ENCODE measurements at places on chromosomes 1 and 21. TPM values are rescaled to one million over a fixed set of nuclear protein-coding genes. Genes with fewer than 3 reads are reported as not detected.

SAMD11 gene
- not detected for total RNA-seq

DNA sequence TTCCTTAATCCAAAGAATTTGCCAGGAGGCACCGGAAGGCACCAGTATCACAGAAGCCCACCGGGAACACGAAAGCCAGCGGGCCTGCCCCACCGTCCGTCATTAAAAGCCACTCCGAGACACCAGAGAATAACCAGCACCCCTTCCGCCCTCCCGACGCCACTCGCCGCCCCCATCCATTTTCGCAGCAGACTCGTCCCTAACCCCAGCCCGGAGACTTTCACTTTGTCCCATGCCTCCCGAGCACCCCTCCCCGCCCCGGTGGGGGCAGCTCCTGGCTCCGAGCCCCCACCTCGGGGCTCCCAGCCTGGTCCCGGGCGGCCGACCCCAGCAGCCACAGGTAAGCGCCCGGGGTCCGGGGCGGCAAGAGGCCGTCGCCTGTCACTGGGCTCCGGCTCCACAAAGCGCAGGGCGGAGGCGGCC is 105.4 kb downstream of the SLC45A1 start:
- no peak overlapping the region for H3K4me3 ChIP-seq
- no peak overlapping the region for H3K27ac ChIP-seq
- peaks cover 46% of the 10 kb centered on the region for H3K4me1 ChIP-seq
- DNase-seq = peak; percentile 57
- peaks cover 24% of the 10 kb centered on the region for H3K36me3 ChIP-seq

DNA sequence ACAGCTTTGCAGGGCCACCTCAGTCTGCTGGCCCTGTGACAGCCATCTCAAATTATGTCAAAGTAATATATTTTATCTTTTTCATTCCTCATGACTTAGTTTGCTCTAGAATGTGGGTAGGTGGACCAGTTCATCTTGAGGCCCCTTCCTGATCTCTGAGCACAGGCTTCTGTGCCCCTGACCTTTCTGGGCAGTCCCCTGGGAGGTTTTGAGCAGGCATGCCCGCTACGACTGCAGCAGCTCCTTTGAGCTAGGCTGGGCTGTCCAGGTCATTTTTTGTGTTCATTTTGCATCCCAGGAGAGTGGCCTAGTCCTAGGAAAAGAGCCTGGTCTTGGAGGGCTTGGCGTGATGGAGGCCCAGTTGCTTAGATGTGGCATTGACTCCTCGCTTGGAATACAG is 42.7 kb downstream of the EIF2D start:
- peak overlapping the region; percentile 99 for H3K27ac ChIP-seq
- no peaks in the 10 kb centered on the region for H3K27me3 ChIP-seq
- H3K4me1 ChIP-seq = peaks cover 94% of the 10 kb centered on the region
- peaks cover 88% of the 10 kb centered on the region for H3K36me3 ChIP-seq
- no peak for DNase-seq

- H3K4me3 ChIP-seq = no peak overlapping the region
- H3K4me1 ChIP-seq = no peaks in the 10 kb centered on the region
- H3K27me3 ChIP-seq = peaks cover 4% of the 10 kb centered on the region
Observed at GRCh38 chr1:237591353-237591752, 299.4 kb downstream of the ZP4 start.

GRCh38 chr1:236066054-236066453 is 1.2 kb upstream of the NID1 start:
- H3K27me3 ChIP-seq = peaks cover 46% of the 10 kb centered on the region
- no peak overlapping the region for H3K27ac ChIP-seq
- H3K36me3 ChIP-seq = no peaks in the 10 kb centered on the region
- H3K4me3 ChIP-seq = peak overlapping the region; percentile 33
- peaks cover 21% of the 10 kb centered on the region for H3K4me1 ChIP-seq
- DNase-seq = no peak

DNA sequence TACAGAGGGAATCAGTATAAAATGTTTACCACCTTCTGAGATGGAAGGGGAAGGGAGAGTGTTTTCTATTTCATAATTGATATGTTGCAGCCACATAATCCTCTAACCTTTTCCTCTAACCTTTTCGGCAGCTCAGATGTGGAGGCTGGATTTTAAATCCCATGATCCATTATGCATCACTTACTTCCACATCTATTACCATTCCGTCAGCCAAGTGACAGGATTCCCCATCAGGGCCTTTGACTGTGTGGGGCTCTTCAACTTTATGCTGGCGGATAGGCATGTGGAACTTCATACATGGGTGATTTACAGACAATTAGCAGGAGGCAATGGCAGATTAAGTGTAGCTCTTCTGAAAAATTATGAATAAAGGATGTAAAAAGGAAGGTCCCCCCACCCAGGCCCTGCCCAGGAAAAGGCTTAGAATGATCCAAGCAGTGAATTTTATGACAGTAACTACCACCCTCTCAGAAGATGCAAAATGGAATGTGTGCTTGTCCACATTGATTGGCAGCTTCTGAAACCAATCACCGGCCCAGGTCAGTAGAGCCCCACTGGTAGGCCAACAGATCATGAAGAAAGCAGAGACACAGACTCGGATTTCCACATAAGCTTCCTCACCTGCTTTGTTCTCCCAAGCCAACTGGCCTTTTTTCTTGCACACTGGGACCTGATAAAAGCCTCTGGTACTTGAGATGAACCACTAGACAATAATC is 147.0 kb downstream of the ST6GALNAC5 start:
- H3K27ac ChIP-seq = no peak overlapping the region
- DNase-seq = no peak
- H3K4me1 ChIP-seq = no peaks in the 10 kb centered on the region
- H3K4me3 ChIP-seq = no peak overlapping the region
- peaks cover 20% of the 10 kb centered on the region for H3K27me3 ChIP-seq

DNA sequence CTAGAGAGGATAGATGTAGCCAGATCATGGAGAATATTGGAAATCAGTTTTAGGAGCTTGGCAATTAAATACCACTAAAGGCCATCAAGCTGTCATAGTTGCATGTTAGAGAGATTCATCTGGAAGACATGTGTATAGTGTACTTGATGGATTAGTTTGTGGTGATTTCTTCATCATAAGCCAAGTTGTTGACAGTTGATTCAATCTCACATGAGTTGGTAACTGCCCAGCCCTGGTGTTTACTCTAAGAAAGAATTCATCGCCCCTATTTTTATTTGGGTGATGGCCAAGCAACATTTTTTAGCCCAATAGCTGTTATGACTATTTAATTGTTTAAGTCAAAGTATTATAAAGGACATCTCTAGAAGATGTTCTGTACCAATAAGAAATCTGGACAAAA is 737.6 kb downstream of the PLA2G4A start:
- H3K4me1 ChIP-seq = no peaks in the 10 kb centered on the region
- DNase-seq = no peak
- no peaks in the 10 kb centered on the region for H3K27me3 ChIP-seq
- no peaks in the 10 kb centered on the region for H3K36me3 ChIP-seq
- no peak overlapping the region for H3K4me3 ChIP-seq

DNA sequence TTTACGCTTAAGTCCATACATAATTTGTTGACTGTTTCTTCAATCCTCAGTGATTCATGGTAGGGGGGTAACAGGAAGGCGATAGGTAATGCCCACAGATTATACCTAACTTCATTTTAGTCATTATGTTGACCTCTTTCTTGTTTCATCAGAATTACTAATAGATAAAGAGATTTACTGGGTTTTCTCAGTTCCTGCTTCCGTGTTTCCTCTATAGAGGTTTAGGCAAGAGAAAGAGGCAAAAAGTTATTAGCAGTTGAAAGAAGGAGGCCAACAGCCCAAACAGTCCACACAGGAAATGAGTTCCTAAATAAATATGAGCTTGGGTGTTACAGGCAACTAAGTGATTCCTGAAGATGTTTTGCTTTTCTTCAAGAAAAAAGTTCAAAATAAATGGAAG is 17.9 kb upstream of the CLCA1 start:
- peaks cover 4% of the 10 kb centered on the region for H3K27me3 ChIP-seq
- no peak overlapping the region for H3K27ac ChIP-seq
- no peaks in the 10 kb centered on the region for H3K4me1 ChIP-seq
- H3K4me3 ChIP-seq = no peak overlapping the region

- no peaks in the 10 kb centered on the region for H3K27me3 ChIP-seq
- H3K4me3 ChIP-seq = peak overlapping the region; percentile 93
- no peak for DNase-seq
- H3K36me3 ChIP-seq = peaks cover 12% of the 10 kb centered on the region
Observed at GRCh38 chr1:169586067-169586394, 250 bp downstream of the F5 start.

GRCh38 chr1:85244271-85245061 is 15.0 kb downstream of the C1orf52 start:
- no peak overlapping the region for H3K27ac ChIP-seq
- no peak for DNase-seq
- H3K4me3 ChIP-seq = no peak overlapping the region
- peaks cover 11% of the 10 kb centered on the region for H3K4me1 ChIP-seq
- H3K27me3 ChIP-seq = no peaks in the 10 kb centered on the region
- H3K36me3 ChIP-seq = peaks cover 2% of the 10 kb centered on the region
